ENCODE measurements at places on chromosomes 5 and 9. TPM values are rescaled to one million over a fixed set of nuclear protein-coding genes. Genes with fewer than 3 reads are reported as not detected.

The IFNB1 gene
- not detected for total RNA-seq

DNA sequence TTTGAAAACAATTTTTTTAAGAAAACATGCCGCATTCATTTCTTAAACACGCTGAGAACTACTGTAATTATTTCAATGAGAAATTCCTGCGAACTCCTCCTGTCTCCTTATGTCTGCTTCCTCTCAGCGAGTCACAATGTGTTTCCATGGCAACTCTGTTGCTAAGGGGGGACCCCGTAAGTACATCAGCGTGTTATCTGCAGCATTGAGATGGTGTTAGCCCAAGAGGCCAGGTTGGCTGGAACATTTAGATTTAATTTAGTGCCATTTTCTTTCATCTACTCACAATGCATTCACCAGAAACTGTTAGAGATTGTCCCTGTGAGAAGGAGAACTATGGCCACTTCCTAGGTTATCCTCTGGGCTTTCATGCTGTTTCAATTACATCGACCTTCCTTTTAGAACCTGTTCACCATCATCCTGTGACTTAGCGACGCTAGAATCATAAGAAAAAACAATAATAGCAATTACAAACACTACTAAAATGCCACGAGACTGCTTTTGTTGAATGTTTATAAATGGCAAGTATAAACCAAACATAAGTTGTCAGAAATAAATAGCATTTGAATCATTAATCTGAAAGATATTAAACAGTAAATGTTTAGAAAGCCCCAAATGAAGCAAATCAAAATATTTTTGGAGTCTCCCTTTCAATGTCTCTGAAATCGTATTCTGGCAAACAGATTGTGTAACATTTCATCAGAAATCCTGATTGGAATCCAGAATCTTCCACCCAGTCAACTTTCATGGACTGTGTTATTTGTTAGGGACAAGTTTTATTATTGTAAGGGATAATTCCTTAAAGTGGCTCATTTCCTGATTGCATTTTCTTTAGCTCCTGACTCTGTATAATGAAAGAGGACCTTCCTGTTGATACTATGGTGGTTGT is 39.7 kb upstream of the SHC3 start:
- no peak for DNase-seq

The LEAP2 gene
- total RNA-seq: 2.9 TPM

- DNase-seq: no peak
Observed at GRCh38 chr5:14172149-14172795, 29.1 kb downstream of the TRIO start.

- no peak for DNase-seq
Observed at GRCh38 chr9:76114144-76114543, 223.7 kb downstream of the PCSK5 start.

- DNase-seq: no peak
Observed at GRCh38 chr9:4987961-4988421, 2.9 kb downstream of the JAK2 start.

DNA sequence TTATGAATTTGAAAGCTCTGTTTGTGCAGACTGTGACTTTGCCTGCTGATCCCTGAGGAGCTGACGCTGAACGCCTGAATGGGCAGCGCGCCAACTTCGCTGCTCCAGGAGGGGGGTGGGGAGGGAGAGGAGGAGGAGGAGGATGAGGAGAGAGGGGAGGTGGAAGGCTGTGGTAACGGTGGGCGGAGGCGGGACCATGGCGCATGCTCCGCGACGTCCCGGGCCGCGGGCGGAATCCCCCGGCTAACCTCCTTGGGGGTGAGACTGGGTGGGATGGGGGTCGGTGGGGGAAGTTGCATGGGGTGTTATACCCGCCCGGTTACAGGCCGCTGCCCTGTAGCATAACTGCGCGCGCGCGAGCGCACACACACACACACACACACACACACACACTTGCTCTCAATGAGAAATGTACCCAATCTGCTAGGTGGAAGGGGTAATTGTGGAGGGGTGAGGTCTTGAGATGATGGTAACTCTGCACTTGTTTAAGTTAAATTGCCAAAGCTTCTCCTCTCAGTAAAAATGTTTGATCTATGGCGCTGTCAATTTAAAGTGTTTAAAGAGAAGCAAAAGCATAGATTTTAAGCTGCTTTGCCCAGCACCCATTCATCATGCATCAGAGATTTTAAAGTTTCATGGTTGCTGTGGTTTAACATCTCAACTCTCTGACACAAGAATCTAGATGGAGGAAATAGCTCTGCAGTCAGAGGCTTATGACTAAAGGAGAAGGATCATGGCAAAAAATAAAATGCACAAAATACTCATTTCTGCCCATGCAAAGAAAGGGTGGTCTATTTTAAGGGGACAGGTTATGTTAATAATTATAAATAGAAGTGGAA is 76.6 kb upstream of the TBCA start:
- peak; percentile 83 for DNase-seq

DNA sequence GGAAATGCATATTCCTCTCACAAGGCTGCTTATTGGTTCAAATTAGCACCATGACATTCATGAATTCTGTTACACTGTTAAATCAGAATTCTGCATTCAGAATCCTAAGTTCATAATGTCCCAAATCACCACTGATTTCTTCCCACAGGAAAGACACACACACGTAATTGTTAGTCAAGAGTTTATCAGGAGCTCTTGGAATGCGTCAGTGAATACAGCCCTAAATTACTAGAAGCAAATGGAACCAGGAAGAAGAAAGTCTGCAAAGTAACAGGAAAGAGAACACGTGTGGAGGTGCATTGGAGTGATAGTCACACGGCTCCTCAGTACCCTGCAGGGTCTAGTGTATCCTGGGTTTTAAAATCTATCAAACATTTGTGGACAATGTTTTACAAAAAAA is 110.2 kb downstream of the ANXA2R start:
- no peak for DNase-seq

GRCh38 chr9:38362852-38363588 is 29.5 kb upstream of the ALDH1B1 start:
- DNase-seq: no peak

The PCDHGC5 gene
- total RNA-seq: 3.8 TPM

The HARS2 gene
- 27.1 TPM for total RNA-seq

The HMCN2 gene
- 3.3 TPM for total RNA-seq

The RASEF gene
- total RNA-seq: 0.09 TPM

Data from sciatic nerve (tissue), 2 donors.